Inflammatory macrophage (primary cell): ENCODE measurements at places on chromosomes 1 and 21.

- DNase-seq = no peak
Observed at GRCh38 chr21:42621166-42621818, 32.1 kb upstream of the PDE9A start.

- DNase-seq = no peak
Observed at GRCh38 chr21:32733356-32733755, 5.5 kb upstream of the SYNJ1 start.

- DNase-seq = no peak
Observed at GRCh38 chr1:94753171-94753972, 66.8 kb upstream of the SLC44A3 start.

DNA sequence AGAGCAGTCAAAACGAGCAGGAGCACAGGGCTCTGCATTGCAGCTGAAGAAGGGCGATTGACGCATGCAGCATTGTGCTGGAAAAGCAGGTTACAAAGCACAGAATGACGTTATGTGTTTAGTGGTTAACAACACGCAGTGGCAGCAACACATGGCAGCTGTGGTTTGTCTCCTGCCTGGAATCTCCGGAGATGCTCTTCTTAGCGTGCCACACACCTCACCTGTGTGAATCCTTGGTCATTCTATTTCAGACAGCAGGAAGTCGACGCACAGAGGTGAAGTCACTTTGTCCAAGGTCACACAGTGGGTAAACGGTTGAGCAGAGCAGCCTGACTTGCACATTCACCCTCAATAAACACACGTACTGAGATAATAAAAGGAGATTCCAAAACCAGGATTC lies 14.7 kb downstream of the OBSCN start:
- no peak for DNase-seq

- DNase-seq = peak; percentile 5
Observed at GRCh38 chr1:82979593-82980236, 1019.2 kb downstream of the TTLL7 start.

GRCh38 chr1:44616991-44617702 lies 57.1 kb downstream of the TMEM53 start:
- DNase-seq = no peak
